ENCODE measurements at places on chromosomes 12 and 14. TPM values are rescaled to one million over a fixed set of nuclear protein-coding genes. Genes with fewer than 3 reads are reported as not detected.
A peak's percentile ranks its signal among the peaks of the same experiment; 100 is the strongest.

DNA sequence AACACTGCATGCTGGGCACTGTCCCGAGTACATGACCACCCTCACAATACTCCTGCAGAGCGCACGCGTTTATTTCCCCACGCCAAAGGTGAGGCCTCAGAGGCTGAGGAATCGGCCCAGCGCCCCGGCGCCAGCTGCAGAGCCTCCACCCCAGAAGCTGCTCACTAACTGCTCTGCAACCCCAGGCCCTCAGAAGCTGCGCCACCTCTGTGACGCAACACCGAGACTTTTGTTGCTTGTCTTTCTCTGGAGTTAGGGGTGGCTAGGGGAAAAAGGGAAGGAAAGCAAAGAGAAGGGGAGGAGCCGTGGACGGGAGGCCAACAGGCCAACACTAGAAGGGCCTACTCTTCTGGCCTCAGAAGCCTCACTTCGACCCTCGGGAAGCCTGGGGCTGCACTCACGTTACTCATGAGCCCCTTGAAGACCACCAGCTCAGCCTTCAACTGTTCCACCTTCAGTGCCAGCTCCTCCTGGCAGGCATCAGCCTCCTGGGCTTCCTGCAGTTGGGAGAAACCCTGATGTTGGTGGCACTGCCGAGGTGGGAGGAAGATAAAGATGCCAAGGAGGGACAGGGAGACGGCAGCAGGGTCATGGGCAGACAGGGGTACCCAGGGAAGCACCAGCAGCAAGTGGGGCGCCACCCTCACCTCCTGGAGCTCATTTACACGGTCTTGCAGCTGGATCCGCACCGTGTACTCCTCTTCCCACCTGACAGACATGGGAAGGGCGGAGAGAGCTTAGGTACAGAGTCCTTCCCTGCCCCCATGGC lies 5.4 kb downstream of the IFFO1 start:
- no peak for DNase-seq

GRCh38 chr14:96067985-96068930 lies 29.1 kb downstream of the C14orf132 start:
- no peak for DNase-seq

GRCh38 chr14:24713404-24713803 lies 79.4 kb upstream of the GZMB start:
- DNase-seq = no peak

- DNase-seq = no peak
These were observed 112.5 kb downstream of the RIN3 start for GRCh38 chr14:92626041-92626440.

DNA sequence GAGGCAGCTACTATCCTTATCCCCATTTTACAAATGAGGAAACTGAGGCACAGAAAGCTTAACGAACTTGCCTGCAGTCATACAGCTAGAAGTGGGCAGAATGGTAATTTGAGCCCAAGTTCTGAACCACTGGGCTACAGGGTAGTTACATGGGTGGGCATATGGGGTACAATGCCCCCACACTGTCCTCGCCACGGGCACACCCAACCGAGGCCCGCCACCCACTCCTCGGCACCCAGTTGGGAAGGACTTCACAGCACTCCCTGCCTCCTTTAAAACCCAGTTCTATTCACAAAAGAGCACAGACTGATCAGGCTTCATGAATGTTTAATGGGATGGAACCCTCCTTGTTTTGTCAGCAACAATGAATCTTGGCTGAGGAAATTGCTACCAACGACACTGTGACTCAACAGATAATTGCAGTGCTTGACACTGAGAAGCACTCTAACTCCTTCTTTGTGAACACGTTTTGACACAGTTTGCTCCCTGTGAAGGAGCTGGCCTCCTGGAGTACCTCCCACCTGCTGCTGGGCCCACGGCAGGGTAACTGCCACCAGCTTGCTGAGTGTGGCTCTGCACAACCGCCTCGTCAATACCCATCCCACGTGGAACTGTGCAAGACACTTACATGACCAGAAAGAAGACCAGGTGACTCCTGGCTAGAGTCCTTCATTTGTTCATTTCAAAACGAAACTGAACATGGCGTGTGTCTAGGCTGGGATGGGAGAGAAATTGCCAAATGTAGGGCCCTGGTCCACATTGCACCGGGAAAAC lies 63.5 kb downstream of the CLMN start:
- DNase-seq = no peak

- DNase-seq = no peak
These were observed 33.5 kb downstream of the TSHR start for GRCh38 chr14:80988735-80989429.

GRCh38 chr14:74577247-74577947 lies 34.6 kb downstream of the LTBP2 start:
- peak; percentile 44 for DNase-seq

DNA sequence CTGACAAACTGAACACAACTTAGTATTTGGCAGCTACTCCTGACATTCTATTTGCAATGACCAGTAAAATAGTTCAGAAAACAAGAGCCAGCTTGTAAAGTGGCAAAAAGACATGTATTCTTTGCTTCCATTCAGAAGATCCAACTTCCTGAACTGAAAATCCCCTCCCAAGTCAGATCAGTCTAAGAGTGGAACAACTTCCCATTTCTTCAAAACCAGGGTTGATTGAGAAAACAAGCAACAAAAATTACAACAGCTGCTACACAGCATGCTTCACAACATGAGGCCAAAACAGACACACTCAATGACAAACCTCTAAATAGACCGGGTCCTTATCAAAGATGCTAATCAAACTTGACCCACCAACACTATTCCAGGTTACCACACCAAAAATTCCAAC lies 40.3 kb downstream of the CIT start:
- no peak for DNase-seq

The HHIPL1 gene
- total RNA-seq = 1.4 TPM

DNA sequence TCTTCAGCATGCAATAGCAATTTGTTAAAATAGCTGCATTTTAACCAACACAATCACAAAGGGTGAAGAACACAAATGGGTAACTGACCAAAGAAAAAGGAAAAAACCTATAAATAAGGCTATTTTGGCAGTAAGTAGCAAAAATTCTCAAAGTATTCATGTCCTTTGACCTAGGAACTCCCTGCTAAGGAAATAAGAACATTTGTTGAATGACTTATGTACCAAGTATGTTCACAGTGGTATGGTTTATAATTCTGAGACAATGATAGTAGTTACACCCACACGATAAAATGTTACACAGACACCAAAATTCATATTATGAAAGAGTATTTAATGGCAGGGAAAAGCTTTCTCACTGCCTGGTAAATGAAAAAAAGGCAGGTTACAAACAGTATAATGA lies 16.9 kb downstream of the CCDC88C start:
- no peak for DNase-seq
